Suppressor macrophage (primary cell): ENCODE measurements at places on chromosomes 7 and 10.

DNA sequence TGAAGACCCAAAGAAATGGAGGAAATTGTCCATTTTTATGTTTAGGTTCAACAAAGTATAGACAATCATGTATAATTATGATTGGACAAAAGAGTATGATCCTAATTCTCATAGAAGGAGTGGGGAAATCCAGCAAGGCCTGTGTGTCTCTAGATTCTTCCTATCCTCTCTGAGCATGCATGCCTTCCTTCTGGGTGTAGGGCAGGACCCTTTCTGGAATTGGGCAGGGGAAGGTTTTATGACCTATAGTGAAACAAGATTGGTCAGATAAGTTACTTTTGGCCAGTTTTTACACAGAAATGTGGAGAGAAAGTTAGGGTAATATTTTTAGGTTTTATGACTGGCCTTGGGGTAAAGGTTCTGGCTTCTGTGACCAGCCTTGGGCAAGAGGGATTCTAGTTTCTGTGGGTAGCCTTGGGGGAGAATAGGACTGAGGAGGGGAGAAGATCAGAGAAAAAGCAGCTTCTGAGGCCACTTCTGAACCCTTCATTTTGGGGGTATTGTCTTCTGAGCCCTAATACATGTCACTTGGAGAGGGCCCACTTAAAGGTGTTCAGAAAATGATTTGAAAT is 289.4 kb downstream of the EXOC4 start:
- no peak for DNase-seq

- no peak for DNase-seq
These were observed 896.1 kb downstream of the CCSER2 start for GRCh38 chr10:85224366-85224940.

GRCh38 chr10:116158036-116158435 is 115.0 kb downstream of the GFRA1 start:
- no peak for DNase-seq

DNA sequence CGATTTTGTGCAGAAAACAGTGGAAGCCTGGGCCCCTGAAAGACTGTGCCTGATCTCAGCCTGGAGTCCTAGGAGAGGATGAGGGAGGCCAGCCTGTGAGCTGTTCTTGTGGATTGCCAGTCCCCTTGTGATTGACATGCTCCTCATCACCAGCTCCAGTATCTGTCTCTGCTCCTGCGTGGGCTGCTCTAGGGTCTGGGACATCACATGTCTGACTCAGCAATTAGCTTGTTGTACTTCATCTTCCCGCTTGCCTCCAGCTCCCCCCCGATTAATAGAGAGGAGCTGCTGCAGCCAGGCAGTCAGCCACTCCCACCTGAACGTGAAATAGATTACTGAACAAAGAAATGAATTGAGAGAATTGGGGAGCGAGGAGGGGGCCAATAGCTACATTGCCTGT is 99.6 kb upstream of the TBX20 start:
- DNase-seq: no peak

- no peak for DNase-seq
These were observed 76.9 kb downstream of the FAM171A1 start for GRCh38 chr10:15293862-15294842.

DNA sequence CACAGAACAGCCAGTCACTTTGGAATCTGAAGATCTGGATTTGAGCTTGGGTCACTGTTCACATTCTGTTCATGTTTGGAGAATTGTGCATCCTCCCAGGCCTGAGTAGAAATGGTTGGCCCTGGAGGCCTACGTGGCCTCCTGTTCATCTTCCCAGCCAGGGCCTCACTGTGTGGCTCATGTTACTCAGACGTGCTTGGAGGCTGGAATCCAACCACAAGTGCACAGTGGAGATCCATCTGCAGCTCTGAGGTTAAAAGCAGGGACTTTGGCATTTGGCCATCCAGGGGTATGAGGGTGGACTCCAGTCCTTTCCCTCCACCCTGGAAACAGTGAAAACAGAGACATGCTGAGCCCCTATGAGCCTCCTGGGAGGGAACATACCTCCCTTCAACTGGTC is 709.0 kb upstream of the IGFBP3 start:
- DNase-seq: no peak

GRCh38 chr7:45716380-45717203 is 142.4 kb downstream of the ADCY1 start:
- no peak for DNase-seq

DNA sequence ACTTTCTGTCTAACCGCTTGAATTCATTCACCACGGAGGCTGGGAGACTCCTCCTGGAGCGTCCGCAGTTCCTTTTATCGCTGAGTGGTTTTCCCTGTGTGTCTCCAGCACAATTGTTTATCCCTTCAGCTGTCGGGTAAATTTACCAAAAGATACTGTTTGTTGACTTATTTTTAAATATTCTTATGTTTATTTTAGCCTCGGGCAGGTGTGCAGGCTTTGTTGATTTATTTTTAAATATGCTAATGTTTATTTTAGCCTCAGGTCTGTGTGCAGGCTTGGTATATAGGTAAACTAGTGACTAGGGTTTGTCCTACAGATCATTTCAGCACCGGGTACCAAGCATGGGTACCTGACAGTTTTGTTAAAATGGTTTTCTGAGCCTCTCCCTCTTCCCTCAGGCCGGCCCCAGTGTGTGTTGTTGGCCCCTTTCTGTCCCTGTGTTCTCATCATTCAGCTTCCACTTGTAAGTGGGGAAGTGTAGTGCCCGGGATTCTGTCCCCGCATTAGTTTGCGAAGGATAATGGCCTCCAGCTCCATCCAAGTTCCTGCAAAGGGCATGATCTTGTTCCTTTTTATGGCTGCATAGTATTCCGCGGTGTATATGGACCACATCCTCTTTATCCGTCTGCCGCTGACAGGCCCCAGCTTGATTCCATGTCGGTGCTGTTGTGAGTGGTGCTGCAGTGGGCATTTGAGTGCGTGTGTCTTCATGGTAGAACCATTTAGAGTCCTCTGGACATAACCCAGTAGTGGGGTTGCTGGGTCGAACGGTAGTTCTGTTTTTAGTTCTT is 5.3 kb downstream of the GET4 start:
- DNase-seq: no peak

GRCh38 chr10:32923134-32923533 is 34.9 kb downstream of the ITGB1 start:
- DNase-seq: no peak

DNA sequence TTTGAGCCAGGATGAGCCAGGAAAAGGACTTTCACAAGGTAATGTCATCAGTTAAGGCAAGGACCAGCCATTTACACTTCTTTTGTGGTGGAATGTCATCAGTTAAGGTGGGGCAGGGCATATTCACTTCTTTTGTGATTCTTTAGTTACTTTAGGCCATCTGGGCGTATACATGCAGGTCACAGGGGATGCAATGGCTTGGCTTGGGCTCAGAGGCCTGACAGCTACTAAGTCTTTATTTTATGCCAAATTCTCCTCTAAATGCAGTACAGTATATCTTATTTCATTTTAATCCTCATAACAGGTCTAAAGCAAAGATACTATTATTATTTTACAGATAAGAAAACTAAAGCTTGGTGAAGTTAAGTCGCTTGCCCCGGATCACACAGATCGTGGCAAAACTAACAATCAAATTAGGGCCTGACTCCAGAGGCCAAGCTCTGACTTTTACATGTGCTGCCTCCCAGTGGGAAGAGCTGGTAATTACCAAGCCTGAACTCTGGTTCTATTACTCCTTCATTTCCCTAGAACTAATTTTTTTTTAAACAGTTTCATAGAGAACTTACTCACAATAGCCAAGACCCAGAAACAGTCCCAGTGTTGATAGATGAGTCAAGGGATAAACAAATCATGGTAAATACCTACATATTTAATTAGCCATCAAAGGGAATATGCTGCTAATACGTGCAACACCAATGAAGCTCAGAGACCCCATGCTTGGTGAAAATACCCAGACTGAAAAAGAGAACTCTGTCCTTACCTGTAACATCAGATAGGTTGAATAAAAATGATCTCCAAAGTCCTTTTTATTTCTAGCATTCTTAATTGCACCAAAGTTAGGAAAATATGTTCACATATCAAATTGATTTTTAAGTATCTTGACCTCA is 35.4 kb downstream of the C7orf25 start:
- peak; percentile 68 for DNase-seq

DNA sequence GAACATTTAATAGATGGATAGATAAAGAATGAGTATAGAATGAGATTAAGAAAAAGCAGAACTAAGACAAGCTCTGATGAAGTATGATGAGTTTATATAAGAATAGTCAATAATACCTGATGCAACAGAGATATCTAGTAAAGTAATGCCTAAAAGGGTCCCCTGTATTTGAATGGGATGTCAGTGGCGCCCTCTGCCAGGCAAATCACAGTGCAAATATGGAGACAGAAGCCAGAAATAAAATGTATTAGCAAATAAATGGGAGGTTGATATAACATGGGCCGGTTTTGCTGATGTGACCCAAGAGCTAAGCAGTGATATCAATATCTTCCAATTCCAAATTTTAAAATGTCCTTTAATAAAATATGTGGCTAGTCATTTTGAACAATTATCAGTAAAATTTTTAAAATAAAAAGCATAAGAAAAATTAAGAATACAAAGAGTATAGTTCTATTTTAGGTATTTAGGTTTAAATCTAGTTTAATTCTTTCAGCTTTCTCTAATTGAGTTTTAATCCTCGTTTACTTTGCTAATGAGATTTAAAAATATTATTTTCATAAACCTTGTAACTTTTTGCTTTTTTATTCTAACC is 62.6 kb downstream of the ADK start:
- peak; percentile 46 for DNase-seq

DNA sequence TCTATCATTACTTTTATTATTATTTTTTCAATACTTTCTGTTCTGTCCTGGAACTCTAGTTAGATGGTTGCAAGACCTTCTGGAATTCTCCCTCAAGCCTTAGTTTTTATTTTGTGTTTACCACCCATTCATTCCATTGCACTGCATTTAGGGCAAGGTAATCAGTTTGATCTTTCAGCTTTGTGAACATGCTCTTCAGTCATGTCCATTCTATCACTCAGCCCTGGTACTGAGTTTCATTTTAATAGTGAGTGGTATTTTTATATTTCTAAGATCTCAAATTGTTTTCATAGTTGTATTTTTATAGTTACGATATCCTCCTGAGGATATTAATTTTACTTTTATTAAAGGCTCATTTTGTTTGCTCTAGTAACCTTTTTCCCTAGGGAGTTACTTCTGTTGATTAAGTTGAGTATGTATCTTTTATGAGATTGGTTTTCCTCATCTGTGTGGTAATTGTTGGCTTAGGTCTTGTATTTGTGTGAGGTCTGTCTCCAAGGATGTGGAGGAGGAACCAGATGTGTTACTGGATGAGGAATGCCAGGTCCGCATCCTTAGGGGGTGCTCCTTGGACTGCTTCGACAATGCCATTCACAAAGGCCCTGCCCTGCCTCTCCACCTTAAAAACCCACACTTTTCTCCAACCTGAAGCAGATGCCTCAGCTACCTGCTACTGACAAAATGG is 46.7 kb upstream of the RAB18 start:
- DNase-seq: no peak

- DNase-seq: no peak
These were observed 42.8 kb upstream of the RABGEF1 start for GRCh38 chr7:66697449-66698438.

DNA sequence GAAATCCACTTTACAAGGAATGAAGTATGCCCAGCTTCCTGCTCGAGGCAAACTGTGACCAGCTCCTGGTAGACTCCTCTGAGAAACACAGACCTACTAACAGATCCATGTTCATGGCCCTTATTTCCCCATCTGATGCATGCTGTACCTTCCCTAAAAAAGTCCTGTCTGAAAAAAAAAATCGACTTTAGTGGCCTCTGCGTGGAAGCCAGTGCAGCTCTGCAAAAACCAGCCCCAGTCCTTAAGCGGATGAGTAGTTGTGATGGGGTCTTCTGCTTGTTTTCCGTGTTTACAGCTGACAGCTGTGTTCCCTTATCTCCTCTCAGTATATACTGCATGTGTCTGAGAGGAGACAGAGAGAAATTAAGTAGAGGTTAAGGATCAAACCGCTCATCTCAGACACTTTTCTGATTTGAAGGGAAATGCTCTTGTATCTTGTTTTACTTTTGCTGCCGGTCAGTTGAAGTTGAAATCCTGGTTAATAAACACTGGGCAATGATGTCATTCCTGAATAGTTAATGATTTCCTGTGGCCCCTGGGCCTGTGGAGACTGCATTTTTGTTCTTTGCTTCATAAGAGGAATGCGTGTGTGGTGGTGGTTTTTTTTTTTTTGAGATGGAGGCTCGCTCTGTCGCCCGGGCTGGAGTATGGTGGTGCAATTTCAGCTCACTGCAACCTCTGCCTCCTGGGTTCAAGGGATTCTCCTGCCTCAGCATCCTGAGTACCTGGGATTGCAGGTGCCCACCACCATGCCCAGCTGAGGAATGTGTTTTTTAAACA is 67.6 kb downstream of the DOCK1 start:
- DNase-seq: no peak

DNA sequence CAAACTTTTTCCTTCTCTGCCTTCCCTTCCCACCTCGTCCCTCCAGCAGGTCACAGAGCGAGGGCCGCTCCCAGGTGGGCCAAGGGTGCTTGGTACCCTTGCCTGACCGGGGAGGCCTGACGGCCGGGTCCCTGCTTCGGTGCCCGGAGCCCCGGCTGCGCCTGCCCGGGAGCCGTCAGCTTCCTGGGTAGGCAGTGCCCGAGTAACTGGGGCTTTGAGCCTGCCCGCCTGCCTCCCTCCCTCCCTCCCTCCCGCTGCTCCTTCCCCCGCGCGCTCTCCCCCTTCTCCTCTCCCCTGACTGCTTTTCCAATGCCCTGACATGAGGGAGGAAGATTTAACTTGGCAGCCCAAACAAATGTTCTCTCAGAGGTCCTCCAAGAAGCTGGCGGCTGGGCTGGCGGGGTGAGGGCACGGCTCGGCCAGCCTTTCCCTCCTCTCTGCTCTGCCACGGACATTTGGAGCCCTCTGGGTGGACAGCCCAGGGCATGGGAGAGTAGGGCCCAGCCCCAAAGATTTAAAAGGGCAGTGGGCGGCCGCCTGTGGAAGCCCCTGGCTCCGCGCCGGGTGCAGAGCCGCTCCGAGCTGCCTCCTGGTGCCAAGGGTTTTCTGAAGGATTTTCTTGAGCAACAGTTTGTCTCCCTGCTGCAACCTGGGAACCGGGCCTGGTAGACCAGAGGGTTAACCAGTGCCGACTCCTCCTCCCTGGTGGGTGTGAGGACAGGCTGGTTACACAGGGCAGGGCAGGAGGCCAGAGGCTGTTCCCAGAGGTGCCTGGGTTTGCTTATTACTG is 2.0 kb downstream of the ZMIZ1 start:
- peak; percentile 91 for DNase-seq

DNA sequence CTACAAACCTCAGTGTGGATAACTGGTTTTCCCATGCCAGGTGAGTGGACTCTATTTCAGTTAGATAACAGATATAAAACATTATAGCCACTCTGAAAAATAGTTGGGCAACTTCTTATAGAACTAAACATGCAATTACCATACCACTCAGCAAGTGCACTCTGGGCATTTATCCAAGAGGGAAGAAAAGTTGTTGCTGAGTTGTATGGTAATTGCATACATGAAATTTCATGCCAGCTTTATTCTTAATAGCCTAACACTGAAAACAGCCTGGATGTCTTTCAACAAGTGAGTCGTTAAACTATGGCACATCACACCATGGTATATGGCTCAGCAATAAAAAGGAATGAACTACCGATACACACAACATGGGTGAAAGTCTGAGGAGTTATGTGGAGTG is 10.6 kb upstream of the UPP1 start:
- DNase-seq: peak; percentile 66

- DNase-seq: no peak
These were observed 127.5 kb downstream of the CUBN start for GRCh38 chr10:17001961-17002749.
